Central memory CD8-positive, alpha-beta T cell (primary cell): ENCODE measurements at places on chromosomes 12 and 14.

GRCh38 chr12:49636979-49637755 is 13.8 kb downstream of the PRPF40B start:
- DNase-seq: peak; percentile 40

GRCh38 chr12:54437243-54437642 is 18.2 kb upstream of the ITGA5 start:
- DNase-seq: no peak

DNA sequence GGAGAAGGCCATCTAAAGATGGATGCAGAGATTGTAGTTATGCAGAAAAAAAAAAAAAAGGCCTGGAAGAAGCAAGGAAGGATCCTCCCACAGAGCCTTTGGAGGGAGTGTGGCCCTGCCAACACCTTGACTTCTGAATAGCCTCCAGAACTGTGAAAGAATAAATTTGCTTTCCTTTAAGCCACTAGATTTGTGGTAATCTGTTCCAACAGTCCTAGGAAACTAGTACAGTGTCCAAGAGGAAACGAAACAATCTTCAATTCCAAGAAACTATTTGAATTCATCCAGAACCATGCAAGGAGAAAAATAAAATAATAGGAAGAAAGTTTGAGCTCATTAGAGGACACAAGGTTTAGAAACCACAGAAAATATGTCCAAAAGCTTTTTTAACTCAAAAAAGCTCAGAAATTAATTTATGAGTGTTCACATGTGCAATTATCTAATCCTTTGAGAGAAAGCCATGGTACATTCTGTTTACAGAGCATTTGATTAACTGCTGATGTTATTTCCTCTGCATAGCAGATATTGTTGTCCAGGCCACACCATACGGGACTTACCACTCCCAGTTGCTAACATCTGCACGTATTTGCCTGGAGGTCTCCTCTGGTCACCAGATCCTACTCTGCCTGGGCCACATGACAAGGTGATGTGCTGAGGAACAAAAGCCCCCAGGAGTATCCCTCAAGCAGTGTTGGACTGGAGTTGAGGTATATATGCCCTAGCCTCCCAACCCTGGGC is 30.0 kb upstream of the STAB2 start:
- DNase-seq: no peak

GRCh38 chr12:49568442-49569162 is 660 bp upstream of the MCRS1 start:
- no peak for DNase-seq

- no peak for DNase-seq
These were observed 140.3 kb downstream of the TMEM30B start for GRCh38 chr14:61140872-61141271.

- no peak for DNase-seq
These were observed 934 bp upstream of the DCN start for GRCh38 chr12:91183551-91183950.

GRCh38 chr12:6554168-6555017 is 1.4 kb downstream of the IFFO1 start:
- DNase-seq: peak; percentile 53

DNA sequence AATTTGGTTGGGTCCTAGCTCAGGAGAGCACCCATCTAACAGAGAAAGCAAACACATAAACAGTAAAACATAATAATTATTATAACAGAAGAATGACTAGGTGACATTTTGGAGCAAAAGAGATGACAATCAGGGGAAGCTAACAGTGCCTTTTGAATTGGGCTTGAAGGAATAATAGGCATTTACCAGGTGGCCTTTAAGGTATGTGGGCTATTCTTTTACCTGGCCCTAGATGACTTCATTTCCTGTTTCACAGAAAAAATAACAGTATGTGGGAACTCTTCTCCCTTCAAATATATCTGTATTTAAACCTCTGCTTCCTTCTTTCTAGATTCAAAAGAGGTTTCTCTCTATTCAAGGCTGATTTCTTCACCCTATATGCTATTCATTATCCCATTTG is 3.8 kb downstream of the IRAK4 start:
- no peak for DNase-seq
